ENCODE measurements at places on chromosomes 1 and 21.

DNA sequence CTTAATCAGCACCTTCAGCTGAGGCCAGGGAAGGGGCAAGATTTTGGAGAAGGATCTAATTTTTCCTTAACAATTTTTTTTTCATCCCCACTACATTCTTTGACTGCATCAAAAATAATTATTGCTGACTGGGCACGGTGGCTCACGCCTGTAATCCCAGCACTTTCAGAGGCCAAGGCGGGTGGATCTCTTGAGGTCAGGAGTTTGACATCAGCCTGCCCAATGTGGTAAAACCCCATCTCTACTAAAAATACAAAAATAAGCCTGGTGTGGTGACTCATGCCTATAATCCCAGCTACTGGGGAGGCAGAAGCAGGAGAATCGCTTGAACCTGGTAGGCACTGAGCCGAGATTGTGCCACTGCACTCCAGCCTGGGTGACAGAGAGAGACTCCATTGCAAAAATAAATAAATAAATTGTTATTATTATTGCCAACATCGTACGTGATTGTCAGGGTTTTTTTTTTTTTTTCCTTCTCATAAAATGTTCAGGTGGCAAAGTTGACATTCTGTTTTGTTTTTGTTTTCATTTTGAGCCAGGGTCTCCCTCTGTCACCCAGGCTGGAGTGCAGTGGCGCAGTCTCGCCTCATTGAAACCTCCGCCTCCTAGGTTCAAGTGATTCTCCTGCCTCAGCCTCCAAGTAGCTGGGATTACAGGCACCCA, 37.3 kb upstream of the MORC3 start:
- no peak for DNase-seq

DNA sequence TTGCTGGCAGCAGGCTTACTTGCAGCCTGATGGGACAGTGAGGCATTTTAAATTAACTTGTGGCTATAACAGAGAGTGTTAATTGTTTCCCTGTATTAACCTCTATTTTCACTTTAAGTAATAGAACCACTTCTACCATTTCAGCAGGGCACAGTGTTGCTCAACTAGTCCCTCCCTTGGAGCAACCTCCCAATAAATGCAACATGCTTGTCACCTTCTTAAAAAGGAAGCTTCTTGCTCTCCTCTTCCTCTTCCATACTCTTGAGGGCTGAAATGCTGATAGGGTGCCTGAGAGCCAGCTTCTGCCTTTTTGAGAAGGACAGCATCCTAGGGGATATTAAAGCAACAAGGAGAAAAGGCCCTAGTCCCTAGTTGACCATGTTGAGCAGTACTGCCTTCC, 52.1 kb downstream of the C4BPA start:
- DNase-seq = no peak

DNA sequence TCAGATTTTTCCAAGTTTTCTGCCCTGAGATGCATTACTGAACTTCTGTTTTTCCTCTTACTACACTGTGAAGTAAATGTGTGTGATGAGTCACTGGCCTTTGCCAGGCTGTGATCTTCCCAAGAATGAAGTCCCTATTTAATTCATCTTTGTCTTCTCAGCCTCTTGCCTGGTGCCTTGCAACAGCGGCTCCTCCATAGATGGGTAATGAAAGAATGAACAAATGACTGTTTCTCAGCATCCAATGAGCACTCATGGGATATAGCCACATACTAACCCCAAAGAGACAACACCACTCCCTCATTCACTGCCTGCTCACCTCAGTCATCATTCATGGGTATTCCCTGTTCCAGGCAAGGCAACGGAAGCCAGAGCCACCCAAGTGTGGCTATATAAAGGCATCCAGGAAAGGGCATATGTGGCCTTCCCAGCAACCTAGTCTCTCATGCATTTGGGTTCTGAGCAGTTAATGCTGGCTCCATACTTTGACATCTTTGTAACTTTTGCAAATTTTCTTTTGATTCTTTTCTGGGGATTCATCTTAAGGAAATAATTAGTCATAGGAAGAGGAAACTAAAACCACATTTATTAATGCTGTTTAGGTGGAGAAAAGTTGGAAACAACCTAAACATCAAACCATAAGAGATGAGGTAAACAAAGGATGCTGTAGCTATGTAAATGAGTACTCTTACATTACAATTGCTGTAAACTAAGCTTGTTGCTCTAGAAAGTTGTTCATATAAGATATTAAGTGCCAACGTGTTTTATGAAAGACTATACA, 71.9 kb downstream of the HIVEP3 start:
- no peak for DNase-seq

DNA sequence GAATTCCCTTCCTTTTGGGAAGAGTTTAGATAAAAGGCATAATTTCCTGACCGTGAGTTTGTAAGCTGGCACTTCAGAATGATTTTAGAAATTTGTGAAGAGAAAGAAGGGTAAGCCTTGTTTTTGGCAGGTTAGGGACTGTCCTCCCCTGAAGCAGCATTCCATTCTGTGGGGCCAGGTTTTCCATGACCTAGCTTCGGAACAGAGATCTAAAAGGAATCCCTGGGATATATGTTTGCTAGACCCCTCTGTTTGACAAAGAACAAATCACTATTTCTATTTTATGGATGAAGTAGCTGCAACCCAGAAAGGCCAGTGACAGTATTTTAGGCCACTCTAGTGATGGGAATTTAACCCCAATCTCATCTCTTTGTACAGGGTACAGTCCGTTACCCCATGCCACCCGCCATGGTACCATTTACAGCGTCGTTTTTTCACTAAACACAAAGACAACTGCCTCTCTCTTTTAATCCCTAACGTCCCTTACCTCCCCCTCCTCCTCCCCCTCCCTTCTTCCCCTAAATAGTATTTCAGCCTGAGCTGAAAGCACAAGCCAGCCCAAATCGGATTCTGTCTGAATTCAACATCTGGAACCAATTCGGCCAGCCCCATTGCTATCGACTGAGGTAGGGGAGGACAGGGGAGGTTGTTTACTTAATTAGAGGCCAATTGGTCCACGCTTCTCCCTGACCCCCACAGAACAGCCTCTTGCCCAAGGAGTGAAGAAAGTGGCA, 23.4 kb upstream of the IKBKE start:
- peak; percentile 62 for DNase-seq

GRCh38 chr1:201772178-201772577, 56.8 kb upstream of the IPO9 start:
- DNase-seq = no peak

DNA sequence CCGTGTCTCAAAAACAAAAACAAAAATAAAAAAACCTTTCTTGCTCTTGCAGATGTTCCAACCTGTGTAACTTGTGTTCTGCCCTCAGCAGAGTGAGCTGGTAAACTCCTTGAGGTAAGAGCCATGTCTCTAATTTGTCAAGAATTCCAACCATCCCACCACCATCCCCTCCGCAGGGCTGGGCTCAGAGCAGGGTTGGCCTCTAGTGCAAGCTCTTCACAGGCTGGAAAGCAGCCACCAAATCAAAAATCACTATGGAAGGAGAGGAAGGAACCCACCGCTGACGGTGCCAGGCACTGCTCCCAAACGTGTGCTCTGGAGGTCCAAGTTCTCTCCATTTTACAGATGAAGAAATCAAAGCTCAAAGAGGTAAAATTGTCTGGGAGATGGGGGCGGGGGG, 9.4 kb downstream of the PLEKHA6 start:
- DNase-seq = no peak

- DNase-seq = no peak
Measured at GRCh38 chr1:115295904-115296696, 41.9 kb downstream of the NGF start.

GRCh38 chr1:27644369-27645070, 9.5 kb upstream of the FGR start:
- DNase-seq = no peak

GRCh38 chr1:45206808-45207623, 611 bp upstream of the ZSWIM5 start:
- DNase-seq = no peak

DNA sequence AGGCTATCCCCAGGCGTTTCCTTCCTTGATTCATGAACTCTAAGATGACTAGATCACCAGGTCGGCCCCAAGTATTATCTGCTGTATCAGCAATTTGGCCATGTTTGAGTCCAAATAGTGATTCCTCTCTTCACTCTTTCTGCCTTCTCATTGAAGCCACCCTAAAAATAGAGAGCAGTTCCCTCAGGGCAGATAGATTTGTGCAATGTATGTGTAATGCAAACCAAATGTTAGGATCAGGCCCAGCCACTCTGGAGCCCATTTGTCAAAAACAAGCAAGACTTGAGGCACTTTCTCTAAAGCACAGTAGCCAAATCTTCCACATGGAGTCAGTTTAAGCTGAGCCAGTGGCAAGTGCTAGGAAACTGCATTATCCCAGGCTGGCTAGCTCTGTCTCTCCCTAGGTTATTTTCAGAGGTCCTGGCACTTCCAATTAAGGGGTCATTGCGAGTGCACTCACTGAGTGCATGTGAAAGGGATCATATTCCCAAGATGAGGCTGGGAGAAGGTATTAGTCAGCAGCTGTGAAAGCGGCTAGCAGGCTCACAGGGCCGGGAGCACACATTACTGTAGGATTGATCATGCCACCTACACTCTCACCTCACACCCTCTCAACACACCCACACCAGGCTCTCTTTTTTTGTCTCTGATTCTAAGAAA, 97.9 kb upstream of the RAB3GAP2 start:
- DNase-seq = peak; percentile 87

GRCh38 chr1:6996371-6996770, 211.1 kb downstream of the CAMTA1 start:
- DNase-seq = no peak

- no peak for DNase-seq
Measured at GRCh38 chr1:98924977-98925376, 79.7 kb downstream of the PLPPR5 start.

DNA sequence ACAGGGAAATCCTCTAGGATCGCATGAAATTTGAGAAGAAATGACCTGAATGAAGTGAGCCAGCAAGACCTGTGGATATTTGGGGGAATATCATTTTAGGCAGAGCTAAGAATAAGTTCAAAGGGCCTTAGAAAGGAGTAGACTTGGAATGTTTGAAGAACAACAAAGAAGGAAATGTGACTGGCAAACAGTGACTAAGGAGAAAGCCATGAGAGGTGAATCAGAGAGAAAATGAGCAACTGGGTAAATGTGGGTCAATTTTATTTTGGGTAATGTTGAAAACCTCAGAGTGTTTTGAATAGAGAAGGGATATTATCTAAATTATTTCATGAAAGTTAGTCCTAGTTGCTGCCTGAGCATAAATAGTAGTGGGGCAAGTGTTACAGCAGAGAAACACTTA, 672.8 kb downstream of the LMO4 start:
- no peak for DNase-seq

DNA sequence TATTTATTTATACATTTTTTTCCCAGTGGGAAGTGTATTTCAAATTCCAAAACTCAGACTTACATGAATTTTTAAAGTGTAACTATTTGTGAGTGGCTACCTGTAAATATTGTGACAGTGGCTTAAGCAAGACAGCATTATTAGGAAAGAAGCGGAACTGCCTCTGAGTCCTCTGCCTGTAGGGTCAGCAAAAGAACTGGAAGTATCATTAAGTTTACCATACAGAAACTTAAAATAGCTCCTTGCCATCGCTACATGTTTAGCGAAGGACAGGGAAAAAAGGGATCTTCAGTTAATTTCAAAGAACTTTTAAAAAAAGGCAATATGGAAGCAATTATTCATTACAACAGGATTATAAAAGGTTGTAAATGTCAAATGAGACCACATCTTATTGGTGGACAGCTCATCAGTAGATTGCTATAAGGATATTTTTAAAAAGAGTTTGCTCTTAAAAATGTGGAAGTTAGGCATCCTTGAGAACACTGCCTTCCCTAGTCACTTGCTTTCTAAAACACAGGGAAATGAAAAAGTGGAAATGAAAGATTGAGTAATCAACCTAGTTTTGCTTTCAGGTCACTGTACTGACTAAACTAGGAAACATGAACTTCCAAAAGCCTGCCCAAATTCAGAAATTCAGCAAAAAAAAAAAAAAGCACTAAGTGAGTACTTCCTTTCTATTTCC, 39.2 kb downstream of the NSL1 start:
- no peak for DNase-seq

- peak; percentile 46 for DNase-seq
Measured at GRCh38 chr1:12166834-12167492, at the start of gene TNFRSF1B. TSS of gene TNFRSF1B (plus strand) at chr1:12166991. CDS start at chr1:12167092, 101 bp downstream.

- DNase-seq = no peak
Measured at GRCh38 chr1:229822026-229822425, 196.0 kb downstream of the URB2 start.

DNA sequence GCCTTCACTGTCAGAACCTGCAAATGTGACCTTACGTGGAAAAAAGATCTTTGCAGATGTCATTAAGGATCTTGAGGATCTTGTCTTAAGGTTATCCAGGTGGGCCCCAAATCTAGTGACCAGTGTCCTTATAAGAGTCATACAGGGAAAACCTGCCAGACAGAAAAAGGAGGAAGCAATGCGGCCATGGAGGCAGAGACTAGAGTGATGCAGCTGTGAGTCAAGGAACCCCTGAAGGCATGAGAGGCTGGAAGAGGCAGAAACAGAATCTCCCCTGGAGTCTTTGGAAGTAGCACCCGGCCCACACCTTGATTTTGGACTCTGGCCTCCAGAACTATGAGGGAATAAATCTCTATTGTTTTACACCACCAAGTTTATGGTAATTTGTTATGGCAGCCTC, 36.5 kb upstream of the DNASE2B start:
- DNase-seq = no peak

DNA sequence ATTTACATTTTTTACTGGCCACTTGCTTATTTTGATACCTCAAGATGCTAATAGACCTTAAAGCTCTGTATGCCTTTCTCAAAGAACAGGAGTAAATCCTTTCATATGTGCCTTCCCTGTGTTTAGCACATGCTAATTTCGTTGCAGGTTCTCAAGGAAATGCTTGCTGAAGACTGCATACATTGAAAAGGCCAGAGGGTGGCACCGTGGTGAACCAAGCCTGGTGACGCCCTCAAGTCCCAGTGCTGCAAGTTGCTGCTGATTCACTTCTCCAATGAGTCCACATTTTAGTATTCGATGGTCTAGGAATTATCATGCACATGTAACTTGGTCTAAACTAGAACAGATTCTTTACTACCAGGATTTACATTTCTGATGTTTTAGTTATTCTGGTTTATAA, 94.1 kb downstream of the CLDN17 start:
- DNase-seq = no peak

DNA sequence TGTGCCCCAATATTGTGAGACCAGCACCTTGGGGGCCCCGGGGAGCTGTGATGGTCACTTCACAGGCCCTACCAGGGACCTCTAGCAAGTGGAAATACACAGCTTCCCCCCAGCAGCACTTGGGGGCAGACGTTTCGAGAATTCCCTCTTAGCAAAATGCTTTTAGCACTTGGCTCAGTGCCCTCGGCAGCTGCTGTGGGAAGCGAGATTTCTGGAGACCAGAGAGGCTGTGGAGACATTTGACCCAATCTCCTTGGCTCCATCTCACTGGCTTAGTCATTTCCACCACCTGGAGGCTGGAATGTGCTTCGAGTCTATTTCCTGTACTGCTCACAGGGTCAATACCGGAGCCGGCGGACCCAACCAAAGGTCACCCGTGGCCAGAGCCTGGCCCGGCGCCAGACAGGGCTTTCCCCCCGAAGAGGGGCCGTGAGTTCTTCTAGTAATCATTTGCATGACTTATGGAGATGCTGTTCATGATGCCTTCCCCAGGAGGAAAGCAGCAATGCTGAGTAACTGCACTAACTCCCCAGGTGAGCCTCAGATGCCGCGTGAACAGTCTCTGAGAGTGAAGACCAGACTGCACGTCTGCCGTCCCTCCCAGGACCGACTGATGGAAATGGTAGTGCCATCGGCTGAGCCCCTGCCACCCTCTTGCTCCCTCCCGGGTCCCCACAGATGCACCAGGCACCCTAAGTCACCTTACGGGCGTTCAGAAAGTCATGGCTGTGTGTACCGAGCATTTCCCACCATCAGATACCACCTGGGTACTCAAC, 4.4 kb upstream of the C2CD2 start:
- peak; percentile 84 for DNase-seq
